ENCODE measurements at places on chromosomes 11 and 22. TPM values are rescaled to one million over a fixed set of nuclear protein-coding genes. Genes with fewer than 3 reads are reported as not detected.

Gene KRTAP5-1
- polyA plus RNA-seq = not detected

Gene TMEM138
- polyA plus RNA-seq = 54.3 TPM

Gene OR2AG1
- polyA plus RNA-seq = not detected

Gene HTR3A
- not detected for polyA plus RNA-seq

Gene MTCH2
- 63.7 TPM for polyA plus RNA-seq

Gene OR51B4
- not detected for polyA plus RNA-seq

Gene NLRP10
- polyA plus RNA-seq = not detected

Gene WNT11
- polyA plus RNA-seq = 1.2 TPM

Gene PACSIN2
- polyA plus RNA-seq = 26.3 TPM

Gene SHISAL1
- polyA plus RNA-seq = not detected

Gene CDPF1
- polyA plus RNA-seq = 18.8 TPM

Gene RASL10A
- polyA plus RNA-seq = not detected

Gene ADAMTS8
- polyA plus RNA-seq = not detected

Gene SCGB1D4
- not detected for polyA plus RNA-seq

Gene ARHGAP8
- not detected for polyA plus RNA-seq

Gene A4GALT
- not detected for polyA plus RNA-seq

Gene MS4A12
- not detected for polyA plus RNA-seq

Gene DCDC1
- not detected for polyA plus RNA-seq

Gene YPEL1
- 27.0 TPM for polyA plus RNA-seq

Gene BRSK2
- 0.23 TPM for polyA plus RNA-seq

Gene VSIG2
- not detected for polyA plus RNA-seq

Gene UPK3A
- polyA plus RNA-seq = not detected

Gene TECTA
- not detected for polyA plus RNA-seq
